ENCODE measurements at places on chromosomes 6 and 20. TPM values are rescaled to one million over a fixed set of nuclear protein-coding genes. Genes with fewer than 3 reads are reported as not detected.

The CST2 gene
- total RNA-seq: not detected

The BPIFA1 gene
- total RNA-seq: not detected

DNA sequence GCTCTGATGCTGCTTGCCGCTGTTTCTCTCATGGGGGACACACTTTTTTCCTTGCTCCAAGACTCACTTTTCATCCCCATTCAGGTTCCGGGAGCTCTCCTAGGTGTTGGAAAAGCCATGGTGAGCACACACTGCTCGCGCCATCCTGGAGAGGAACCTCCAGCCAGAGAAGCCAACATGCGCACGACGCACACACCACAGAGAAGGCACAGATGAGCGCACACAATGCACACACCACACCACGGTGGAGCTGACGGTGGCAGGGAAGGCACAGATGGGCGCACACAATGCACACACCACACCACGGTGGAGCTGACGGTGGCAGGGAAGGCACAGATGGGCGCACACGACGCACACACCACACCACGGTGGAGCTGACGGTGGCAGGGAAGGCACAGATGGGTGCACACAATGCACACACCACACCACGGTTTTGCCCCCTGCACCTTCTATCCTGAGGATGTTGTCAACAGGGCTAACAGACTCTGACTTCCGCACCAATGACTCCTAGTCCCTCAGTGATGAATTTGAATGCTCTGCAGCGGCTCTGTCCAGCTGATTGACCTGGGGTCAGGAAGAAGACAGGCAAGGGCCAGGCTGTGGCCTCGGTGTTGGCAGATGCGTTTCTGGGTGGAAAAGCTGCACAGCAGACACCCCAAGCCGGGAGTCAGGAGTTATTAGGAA is 154.7 kb downstream of the ERMARD start:
- H3K27ac ChIP-seq: no peak overlapping the region
- no peak for DNase-seq
- H3K4me3 ChIP-seq: no peak overlapping the region
- no peaks in the 10 kb centered on the region for H3K27me3 ChIP-seq
- peaks cover 24% of the 10 kb centered on the region for H3K4me1 ChIP-seq
- no peaks in the 10 kb centered on the region for H3K36me3 ChIP-seq

- H3K4me3 ChIP-seq: peak overlapping the region; percentile 76
- no peaks in the 10 kb centered on the region for H3K27me3 ChIP-seq
- DNase-seq: no peak
- no peaks in the 10 kb centered on the region for H3K36me3 ChIP-seq
Measured at GRCh38 chr6:143679041-143679440, 1.3 kb downstream of the PHACTR2 start.

GRCh38 chr6:2791450-2791974 is 26.3 kb downstream of the WRNIP1 start:
- H3K27ac ChIP-seq: no peak overlapping the region
- H3K4me3 ChIP-seq: no peak overlapping the region
- H3K36me3 ChIP-seq: peaks cover 18% of the 10 kb centered on the region
- no peaks in the 10 kb centered on the region for H3K27me3 ChIP-seq
- no peak for DNase-seq
- H3K4me1 ChIP-seq: peaks cover 25% of the 10 kb centered on the region

DNA sequence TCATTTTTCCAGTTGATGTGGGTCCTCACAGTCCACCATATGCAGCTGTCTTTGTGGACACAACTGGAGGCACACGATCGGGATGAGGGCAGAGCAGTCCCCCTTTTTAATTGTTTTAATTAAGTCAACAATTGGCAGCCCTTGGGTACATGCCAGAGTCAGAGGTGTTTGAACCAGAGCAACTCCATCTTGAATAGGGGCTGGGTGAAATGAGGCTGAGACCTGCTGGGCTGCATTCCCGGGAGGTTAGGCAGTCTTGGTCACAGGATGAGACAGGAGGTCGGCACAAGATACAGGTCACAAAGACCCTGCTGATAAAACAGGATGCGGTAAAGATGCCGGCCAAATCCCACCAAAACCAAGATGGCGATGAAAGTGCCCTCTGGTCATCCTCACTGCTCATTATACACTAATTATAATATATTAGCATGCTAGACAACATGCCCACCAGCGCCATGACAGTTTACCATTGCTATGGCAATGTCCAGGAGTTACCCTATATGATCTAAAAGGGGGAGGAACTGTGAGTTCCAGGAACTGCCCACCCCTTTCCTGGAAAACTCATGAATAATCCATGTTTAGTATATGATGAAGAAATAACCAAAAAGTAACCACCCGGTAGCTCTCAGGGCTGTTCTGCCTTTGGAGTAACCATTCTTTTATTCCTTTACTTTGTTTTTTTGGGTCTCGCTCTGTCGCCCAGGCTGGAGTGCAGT is 31.8 kb upstream of the BLCAP start:
- no peaks in the 10 kb centered on the region for H3K36me3 ChIP-seq
- H3K27ac ChIP-seq: no peak overlapping the region

GRCh38 chr6:27135087-27135657 is 112.3 kb upstream of the PRSS16 start:
- no peak overlapping the region for H3K27ac ChIP-seq
- H3K4me3 ChIP-seq: no peak overlapping the region
- H3K27me3 ChIP-seq: no peaks in the 10 kb centered on the region

DNA sequence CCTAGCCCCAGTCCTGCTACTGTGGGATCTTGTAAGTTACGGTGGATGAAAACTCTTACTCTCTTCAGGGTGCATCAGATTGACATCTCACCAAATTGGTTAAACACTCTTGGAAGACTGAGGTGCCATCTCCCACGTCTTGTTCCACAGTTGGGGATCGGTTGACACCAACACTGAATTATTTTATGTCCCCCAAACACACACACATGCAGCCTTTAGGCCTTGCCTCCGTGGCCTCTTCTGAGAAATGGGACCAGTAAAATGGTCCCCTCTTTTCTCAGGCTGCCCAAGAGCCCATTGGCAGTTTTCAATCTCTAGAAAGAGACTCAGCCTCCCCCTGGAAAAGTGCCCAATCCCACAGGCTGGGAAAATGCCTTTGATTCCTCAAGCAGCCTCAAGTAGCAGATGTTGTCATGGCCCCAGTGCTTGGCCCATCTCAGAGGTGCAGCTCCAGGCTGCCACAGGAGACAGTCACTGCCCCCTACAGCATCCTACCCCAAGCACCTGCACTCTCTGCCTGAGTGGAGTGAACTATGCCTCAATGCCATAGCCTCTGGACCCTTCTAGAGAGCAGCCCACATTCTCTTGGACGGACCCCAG is 163.9 kb downstream of the ANKRD60 start:
- no peaks in the 10 kb centered on the region for H3K4me1 ChIP-seq
- no peak overlapping the region for H3K4me3 ChIP-seq
- H3K27ac ChIP-seq: no peak overlapping the region
- H3K36me3 ChIP-seq: no peaks in the 10 kb centered on the region
- no peak for DNase-seq
- no peaks in the 10 kb centered on the region for H3K27me3 ChIP-seq

- H3K4me3 ChIP-seq: no peak overlapping the region
- H3K27me3 ChIP-seq: no peaks in the 10 kb centered on the region
- no peaks in the 10 kb centered on the region for H3K36me3 ChIP-seq
- no peak for DNase-seq
Measured at GRCh38 chr6:53803081-53803860, 8.5 kb downstream of the LRRC1 start.

DNA sequence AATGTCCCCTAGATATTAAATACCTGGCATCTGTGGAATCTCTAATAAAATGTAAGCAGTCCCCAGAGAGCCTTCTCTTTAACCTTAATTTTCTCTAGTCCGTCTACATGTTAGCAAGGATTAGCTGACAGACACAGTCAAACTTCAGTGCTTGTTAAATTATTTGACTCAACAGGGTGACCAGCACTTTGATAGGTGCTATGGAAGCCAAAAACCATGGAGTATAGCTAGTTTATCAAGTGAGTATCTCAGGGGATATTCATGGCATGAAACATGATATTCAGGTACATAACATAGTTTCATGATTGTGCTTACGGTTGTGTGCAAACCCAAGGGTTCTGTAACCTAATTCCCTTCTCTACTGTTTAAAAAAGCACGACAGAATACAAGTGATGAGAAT is 3.9 kb downstream of the RHAG start:
- H3K4me3 ChIP-seq: no peak overlapping the region
- no peaks in the 10 kb centered on the region for H3K4me1 ChIP-seq
- H3K36me3 ChIP-seq: no peaks in the 10 kb centered on the region
- no peak overlapping the region for H3K27ac ChIP-seq

DNA sequence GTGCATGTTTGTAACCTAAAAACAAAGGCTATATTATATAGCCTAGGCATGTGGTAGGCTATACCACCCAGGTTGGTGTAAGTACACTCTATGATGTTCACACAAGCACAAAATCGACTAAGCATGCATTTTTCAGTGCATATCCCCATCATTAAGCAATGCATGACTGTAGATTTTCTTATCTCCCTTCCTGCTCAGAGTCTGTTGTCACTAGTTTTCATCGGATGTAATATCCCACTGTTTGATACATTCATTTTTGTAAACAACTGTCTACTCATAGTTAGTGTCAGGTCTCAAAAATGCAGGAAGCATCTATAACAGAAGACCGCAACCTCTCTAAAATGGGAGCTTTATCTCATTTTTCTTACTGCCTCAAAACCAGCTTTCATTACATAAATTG is 70.7 kb downstream of the GFRAL start:
- DNase-seq: no peak
- H3K4me3 ChIP-seq: no peak overlapping the region
- H3K27ac ChIP-seq: no peak overlapping the region
- no peaks in the 10 kb centered on the region for H3K4me1 ChIP-seq
